CD4-positive, alpha-beta T cell treated with Interleukin-2 at 100 ng/mL for 4 hours (primary cell): ENCODE measurements at places on chromosomes 3 and 15.

- DNase-seq: no peak
Observed at GRCh38 chr15:52262364-52262763, 33.2 kb downstream of the MYO5C start.

GRCh38 chr15:34341381-34342212, 1.3 kb downstream of the NOP10 start:
- no peak for DNase-seq

GRCh38 chr15:66433726-66434125, 47.0 kb downstream of the MAP2K1 start:
- no peak for DNase-seq

GRCh38 chr3:35596335-35596995, 42.9 kb upstream of the ARPP21 start:
- no peak for DNase-seq

- no peak for DNase-seq
Observed at GRCh38 chr15:98003996-98004395, 43.5 kb downstream of the ARRDC4 start.

DNA sequence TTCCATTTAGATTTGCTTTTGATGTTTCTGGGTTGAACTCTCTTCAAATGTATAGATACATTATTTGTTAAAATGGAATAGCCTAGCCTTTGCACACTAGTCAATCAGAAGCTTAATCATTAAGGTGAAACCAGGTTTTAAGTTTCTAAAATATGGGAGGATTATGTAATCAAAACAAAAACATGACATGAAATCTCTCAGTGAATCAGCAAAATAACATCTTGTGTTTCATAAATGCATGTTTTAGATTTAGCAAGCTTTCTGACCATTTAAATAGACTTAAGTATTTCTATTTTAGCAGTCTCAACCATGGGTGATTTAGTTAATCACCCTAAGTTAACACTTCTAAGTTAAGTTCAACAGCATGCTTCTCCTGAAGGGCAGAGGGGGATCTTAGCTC, 11.3 kb downstream of the GTF2E1 start:
- no peak for DNase-seq

DNA sequence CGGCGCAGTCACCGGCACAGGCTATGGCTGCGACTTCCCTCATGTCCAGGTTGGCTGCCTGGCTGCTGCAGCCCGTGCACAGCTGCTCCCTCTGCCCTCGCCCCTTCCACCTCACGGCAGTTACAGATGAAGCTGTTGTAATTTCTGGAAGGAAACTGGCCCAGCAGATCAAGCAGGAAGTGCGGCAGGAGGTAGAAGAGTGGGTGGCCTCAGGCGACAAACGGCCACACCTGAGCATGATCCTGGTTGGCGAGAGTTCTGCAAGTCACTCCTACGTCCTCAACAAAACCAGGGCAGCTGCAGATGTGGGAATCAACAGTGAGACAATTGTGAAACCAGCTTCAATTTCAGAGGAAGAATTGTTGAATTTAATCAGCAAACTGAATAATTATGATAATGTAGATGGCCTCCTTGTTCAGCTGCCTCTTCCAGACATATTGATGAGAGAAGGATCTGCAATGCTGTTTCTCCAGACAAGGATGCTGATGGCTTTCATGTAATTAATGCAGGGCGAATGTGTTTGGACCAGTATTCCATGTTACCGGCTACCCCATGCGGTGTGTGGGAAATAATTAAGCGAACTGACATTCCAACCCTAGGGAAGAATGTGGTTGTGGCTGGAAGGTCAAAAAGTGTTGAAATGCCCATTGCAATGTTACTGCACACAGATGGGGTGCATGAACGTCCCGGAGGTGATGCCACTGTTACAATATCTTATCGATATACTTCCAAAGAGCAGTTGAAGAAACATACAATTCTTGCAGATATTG, 13.2 kb upstream of the GNB4 start:
- no peak for DNase-seq

GRCh38 chr3:124258057-124258500, 266.2 kb upstream of the ROPN1 start:
- DNase-seq: no peak

DNA sequence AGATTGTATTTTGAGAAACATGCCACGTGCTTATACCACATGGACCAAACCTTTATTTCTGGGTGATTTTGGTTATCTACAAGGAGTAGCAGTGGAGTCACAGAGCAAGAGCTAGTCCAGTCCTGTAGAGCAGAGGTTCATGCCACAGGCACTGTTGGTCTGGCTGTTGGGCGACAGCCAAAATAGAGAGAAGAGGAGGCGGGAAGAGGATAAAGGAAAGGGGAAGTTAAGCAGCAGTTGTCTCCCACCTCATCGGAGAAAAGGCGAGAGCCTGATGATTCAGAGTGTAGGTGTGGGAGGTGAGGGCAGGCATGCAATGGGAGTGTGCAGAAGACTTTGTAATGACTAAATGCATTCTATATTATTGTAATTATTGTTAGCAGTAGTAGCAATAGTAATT, 237.5 kb upstream of the ROPN1 start:
- no peak for DNase-seq

- no peak for DNase-seq
Observed at GRCh38 chr15:92621972-92622533, 33.5 kb downstream of the FAM174B start.

DNA sequence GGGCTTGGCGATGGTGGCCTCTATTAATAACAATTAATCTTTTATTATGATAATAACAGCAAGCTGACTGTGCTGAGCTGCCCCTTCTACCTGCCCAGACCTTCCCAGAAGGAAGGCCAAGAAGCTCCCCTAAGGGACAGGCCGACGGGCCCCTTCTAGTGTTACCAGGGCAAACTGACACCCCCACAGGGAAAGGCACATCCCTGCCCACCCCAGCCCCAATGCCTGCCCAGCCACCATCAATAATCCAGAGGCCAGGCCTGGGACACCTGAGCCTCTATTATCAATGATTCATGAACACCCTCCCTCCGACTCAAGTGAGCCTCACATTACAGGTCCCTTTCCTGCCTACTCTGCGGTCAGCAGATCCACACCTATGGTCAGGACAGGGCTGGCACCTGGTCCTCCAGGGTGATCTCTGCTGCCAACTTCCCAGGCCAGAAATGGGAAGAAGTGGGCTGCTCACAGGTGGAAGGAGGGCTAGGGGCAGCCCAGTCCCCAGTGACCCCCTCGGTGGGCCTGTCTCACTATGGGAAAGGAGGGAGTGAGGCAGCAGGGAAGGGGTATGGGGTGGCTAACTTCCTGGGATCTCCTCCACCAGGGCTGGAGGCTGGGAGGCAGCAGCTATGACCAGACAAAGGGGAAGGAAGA, 1.8 kb downstream of the TWF2 start:
- DNase-seq: no peak

DNA sequence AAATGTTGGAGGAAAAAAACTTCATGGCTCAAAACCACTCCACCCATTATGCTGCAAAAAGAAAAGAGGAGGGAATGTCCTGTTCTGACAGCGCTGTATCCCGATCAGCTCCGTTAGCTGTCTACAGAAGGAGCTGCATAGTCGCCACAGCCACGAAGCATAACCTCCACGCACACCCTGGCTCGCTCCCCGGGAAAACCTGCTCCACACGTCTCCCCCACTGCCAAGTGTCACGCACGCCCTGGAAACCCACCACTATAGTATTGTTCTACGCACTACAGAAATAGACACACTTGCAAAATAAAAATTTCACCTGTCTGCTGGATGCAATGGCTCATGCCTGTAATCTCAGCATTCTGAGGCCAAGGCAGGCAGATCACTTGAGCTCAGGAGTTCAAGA, 55.8 kb downstream of the TBC1D2B start:
- DNase-seq: no peak

GRCh38 chr3:124056846-124057245, 64.9 kb upstream of the ROPN1 start:
- DNase-seq: no peak

GRCh38 chr15:70539912-70540530, 223.3 kb downstream of the UACA start:
- no peak for DNase-seq

- no peak for DNase-seq
Observed at GRCh38 chr15:28937271-28937670, 51.5 kb downstream of the APBA2 start.

- no peak for DNase-seq
Observed at GRCh38 chr15:36358523-36358922, 220.9 kb upstream of the CDIN1 start.

- no peak for DNase-seq
Observed at GRCh38 chr3:130354430-130354829, 9.0 kb downstream of the COL6A5 start.

GRCh38 chr15:39887832-39888231, 32.2 kb downstream of the GPR176 start:
- no peak for DNase-seq

DNA sequence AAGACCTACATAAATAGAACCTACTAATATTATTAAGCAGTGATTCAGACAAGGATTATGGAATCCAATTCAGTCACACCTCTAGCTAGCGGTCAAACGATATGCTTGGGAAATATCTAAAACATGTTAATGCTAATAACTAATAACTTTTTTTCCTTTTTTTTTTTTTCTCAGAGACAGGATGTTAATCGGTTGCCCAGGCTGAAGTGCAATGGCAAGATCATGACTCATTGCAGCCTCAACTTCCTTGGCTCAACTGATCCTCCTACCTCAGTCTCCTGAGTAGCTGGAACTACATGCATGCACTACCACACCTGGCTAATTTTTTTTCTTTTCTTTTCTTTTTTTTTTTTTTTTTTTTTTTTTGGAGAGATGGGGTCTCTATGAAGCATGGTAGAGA, 124.1 kb downstream of the NR2E3 start:
- DNase-seq: no peak

DNA sequence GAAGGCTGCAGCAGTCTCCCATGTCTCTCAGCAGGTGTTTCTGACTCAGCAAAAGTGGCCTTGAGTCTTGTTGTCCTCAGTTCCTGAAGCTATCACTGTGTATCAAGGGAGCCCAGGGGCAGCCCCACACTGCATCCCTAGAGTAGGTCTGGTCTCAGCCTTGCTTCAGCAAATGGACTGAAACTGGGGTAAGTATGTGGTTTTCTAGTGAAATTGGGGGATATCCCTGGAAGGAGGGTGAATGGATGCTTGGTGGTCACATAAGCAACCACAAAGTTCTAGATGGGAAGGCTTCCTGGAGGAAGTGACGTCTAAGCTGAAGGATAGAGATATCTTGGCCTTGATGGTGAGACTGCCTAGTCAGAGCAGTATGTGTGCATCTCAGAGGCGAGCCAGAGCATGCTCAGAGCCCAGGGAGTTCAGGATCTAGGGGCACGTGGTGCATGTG, 38.4 kb downstream of the TMEM158 start:
- DNase-seq: no peak

GRCh38 chr3:187753516-187753915, 8.2 kb upstream of the BCL6 start:
- no peak for DNase-seq

DNA sequence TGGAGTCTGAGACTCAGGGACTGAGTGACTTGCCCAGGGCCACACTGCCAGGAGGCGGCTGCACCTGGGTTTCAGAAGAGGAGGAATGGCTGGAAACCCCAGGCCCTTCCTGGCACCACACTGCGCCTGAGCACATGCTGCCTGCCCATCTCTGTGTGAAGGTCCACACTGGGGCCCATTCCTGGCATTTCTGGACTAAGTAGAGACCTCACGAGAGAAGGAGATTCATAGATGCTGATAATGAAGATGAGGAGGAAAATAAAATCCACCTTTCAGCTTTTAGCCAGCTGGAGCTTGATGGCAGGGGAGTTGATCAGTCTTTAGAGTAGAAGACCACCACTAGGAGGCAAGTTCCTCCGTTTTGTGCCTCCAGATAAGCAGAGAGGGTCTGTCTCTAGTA, 40.2 kb upstream of the TF start:
- DNase-seq: no peak
